Spleen (tissue), 13 donors: ENCODE measurements at places on chromosomes 3 and 15.

DNA sequence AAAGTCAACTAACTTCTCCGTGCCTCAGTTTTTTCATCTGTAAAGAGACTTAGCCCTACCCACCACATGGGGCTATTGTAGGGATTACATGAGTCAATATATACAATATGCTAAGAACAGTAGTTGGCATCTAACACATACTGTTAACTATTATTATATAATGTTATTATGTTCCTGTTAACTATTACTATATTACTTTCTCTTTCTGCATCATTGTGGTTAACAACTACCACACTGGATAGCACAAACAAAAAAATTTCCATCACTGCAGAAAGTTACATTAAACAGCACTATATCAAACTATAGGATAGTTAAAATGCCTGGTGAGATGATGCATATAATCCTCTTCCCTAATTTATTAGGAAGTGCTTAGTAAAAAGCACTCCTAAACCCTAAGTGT lies 23.7 kb downstream of the STAG1 start:
- DNase-seq = no peak

DNA sequence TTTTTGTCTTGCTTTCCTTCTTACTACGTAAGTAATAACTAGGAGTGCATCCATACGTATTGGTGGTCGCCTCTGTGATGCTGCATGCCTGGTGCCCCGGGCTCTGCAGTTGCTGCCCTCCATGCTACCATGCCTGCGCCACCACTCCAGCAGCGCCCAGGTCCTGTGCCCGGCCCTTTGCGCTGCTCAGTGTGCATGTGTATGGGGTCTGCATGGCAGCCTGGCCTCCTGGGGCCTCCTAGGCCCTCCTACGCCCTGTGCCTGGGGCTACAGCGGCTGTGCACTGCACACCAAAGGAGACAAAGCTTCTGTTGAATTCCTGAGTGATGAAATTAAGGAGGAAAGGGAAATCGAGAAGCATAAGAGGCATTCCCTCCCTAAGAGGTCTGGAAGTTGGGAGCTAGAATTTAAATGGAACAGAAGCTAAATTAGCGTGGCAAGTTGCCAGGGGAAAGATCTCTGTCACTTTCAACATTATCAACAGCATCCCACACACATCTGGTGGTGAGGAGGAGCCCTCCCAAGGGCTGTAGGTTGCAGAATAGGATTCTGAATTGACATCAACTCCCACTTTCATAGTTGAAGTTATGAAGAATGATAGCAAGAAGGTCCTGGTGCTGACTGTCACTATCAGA lies 275.0 kb upstream of the CHRM5 start:
- no peak for DNase-seq

DNA sequence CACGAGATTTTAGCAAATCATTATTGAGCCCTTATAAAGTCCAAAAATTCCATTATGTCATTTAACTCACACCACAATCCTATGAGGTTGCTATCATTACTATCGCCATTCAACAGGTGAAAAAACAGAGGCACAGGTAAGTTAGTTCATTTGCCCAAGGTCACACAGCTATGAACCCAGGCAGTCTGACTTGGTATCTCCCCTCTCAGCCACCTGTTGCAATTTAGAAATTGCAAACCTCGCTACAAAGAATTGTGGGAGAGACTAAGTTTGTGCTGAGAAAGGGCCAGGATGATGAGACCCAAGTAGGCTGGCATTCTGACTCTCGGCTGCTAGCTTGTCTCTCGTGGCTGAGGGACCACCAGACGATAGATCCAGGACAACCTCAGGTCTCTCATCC lies 57.7 kb downstream of the LMCD1 start:
- no peak for DNase-seq

DNA sequence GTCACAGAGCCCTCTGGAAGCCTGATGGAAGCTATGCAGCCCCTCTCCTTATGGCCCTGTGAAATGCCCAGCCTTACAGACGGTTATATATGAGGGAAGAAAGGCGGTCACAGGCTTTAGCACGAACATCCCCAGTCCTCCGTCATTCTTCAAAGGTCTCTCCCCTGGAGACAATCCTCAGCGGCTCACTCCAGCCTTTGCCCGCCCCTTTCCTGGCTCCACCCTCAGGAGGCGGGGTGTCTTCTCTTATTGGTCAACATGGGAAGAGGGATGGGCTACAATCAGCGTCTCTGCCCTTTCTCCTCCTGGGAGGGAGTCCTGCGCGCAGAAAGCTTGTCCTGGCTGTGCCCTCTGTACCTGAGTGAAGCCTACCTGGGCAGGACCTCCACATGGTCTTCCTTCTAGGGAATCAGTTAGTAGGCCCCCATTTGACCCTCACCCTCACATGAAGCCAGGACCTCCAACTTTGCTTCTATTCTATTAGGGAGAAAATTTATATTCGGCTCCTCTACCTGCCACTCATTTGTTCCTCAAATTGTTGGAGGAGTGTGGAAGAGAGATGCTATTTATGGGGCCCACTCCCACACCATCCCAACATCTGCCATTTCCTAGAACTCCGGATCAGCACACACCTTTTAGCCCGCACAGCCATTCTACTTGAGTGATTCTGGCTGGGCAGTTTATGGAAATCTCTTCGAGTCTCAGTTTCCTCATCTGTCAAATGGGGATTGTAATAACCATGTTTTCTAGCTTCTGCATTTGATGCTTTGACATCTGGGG lies 112.9 kb upstream of the SLC6A11 start:
- no peak for DNase-seq

- DNase-seq = no peak
These were observed 277.8 kb downstream of the CD47 start for GRCh38 chr3:107813026-107813425.

DNA sequence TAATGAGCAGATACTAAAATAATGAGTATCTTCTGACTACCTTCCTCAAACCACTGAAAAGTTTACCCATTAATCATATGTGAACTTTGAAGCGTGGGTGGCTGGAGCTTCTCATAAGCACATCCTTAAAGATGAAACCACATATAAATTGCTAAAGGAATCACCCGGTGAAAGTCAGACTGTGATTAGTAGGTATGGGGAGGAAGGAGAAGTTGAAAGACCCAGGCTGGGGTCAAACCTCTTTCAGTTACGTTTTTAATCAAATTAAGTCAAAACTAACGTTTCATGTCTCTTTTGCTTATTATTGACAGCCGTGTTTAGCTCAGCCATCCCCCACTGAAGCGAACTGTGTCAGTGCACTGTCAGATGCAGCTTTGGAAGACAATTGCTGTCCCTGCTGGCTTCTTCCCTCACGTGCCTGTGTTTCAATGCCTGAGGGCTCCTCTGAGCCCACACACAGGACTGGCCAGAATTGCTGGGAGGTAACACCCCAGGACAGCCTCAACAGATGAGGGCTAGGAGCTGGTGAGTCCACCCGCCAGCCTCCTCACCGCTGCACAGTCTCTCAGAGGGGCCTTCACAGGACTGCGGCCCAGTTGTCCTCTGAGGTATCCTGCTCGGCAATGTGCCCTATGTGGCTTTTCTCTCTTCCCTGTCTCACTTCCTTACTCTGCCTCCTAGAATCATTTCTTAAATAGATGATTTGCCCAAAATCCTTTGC lies 29.3 kb upstream of the SH3BP5 start:
- peak; percentile 79 for DNase-seq

DNA sequence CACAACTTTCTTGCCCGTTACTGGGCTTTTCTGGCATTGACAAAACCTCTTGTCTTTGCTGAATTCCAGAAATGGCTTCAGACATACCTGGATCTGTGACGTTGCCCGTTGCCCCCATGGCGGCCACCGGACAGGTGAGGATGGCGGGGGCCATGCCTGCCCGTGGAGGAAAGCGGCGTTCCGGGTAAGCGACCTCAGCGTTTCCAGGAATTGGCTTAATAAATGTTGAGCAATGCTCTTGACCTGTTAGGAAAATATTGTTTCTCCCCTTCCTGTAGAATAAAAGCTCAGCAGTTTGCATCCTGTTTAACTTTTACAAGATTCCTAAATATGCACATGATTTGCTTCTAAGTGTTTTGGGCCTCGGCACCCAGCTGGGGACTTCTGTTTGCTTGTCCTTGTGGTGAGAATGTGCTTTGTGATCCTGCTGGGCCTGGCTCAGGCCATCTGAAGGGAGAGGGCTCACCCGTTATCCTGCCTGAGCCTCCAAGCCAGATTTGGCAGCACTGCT lies 46.7 kb downstream of the ARNT2 start:
- no peak for DNase-seq

- peak; percentile 80 for DNase-seq
These were observed 2.4 kb upstream of the RASSF1 start for GRCh38 chr3:50342813-50343633.
